ENCODE measurements at places on chromosomes 4 and X.
A peak's percentile ranks its signal among the peaks of the same experiment; 100 is the strongest.

GRCh38 chr4:98383431-98384106 lies 122.4 kb downstream of the RAP1GDS1 start:
- no peak for DNase-seq

DNA sequence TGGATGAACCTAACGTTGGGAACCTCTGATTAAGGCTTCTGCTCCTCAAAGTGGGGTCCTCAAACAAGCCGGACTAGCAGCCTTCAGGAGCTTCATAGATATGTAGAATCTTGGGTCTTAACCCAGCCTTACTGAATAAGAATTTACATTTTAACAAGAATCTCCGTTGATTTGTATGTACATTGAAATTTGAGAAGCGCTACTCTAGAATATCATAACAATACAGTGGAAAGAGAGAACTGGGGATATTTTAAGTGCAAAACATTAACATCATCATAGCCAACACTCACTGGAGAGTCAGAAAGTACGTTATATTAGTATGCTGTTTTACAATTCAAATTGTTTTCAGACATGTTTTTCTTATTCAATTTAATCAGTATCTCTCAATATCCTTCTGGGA lies 31.2 kb downstream of the ATXN3L start:
- no peak for DNase-seq

DNA sequence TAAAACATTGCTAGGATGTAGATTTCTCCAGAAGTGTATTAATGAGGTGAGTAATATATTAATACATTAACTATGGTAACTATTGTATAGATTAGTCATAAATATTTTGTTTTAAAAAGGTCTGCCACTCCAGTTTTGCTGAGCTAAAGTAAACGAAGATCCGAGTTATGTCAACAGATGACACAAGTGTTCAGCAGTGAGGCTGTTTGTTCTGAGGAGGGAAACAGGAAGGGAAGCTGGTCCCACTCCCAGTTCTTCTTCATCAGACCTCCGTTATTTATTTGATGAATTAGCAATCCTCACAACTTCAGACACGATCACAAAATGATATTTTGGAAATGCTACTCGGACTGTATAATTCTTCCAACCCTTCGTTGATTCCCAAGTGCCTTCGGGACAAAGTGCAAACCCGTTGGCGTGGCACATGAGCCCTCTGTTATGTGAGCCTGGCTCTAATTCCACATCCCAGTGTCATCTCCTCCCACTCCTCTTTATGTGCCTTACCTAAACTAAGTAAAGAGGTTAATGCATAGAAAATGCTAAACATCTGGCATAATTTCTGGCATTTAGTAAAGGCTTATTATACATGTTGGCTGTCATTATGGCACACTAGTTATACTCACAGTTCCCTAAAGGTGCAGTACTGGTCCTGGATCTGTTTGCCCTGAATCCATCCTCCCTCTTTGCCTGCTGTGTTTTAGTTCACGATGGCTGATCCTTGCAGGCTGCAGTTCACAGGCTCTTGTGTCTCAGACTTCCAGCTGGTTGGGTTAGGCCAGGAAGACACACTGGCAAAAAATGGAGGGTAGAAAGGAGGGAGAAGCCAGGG lies 190.6 kb upstream of the LNX1 start:
- no peak for DNase-seq

DNA sequence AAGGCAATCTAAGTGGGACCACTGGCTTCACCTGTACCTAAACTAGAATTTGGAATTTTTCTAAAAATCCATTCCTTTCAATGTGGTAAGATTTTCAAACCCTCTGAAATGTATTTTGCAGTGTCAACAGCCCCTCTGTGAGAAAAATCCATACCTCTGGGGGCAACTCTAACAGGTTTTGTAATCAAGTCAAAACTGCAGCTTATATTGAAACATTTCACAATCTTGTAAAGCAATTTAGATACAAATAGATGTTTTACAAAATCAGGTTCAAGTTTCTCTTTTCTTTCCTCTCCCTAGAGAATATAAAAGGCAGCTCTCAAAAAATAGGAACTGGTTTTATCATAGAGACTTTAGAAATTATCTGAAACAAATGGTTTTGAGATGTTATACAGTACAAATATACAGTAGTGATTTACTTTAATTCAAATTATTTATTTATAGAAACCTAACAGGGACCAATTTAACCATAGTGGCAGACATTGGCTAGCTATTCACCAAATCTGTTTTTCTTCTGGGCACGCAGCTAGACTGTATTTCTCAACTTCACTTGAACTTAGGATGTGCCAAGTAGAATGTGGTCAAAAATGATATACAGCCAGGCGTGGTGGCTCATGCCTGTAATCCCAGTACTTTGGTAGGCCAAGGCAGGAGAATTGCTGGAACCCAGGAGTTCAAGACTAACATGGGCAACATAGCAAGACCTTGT lies 36.3 kb upstream of the SPINK2 start:
- peak; percentile 56 for DNase-seq

DNA sequence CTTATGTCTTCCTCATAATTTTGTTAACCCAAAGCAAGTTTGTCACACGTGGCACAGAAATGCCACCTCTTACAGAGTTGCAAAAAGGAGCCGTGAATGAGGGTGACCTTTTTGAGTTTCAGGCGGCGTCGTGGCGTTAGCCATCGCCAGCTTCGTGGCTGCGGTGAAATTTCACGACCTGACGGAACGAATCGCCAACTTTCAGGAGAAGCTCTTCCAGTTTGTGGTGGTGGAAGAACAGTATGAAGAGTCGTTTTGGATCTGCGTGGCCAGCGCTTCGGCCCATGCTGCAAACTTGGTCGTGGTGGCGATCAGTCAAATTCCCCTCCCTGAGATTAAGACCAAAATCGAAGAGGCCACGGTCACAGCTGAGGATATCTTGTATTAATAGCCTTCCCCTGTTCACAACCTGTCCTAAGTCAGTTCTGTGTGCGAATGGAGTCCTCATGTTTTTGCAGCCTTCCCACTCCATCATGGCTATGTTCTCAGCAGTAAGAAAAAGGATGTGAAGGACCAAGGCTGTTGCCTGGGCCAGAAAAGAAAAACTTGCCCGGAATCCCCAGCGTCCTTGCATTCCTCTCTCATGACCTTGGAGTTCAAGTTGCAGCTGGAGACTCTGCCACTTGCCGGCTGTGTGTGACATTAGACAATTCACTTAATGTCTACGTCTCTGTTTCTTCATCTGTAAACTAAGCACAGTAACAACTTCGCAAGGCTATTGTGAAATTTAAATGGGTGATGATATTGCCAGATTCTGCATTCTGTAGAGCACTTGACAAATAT lies 11.9 kb downstream of the CLRN2 start:
- no peak for DNase-seq

DNA sequence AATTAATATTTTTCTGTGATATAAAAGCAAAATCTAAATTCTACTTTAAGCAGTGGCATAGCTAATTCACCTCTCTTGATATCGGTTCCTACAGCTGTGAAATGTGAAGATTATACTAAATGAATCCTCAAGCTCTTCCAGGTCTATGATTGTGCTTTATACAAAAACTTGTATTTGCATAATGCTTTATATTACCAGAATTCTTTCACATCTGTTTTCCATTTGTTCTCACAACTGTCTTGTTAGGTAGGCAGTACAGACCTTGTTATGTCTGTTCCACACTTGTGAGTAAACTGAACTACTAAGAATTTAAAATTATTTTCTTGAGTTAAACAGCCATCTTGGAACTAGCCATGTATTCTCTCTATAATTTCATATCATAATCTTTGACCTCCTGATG lies 184.9 kb downstream of the RAPGEF2 start:
- no peak for DNase-seq

- no peak for DNase-seq
Observed at GRCh38 chrX:10566716-10567097, 53.7 kb downstream of the MID1 start.

All from stromal cell of bone marrow (primary cell).